ENCODE measurements at places on chromosomes 6 and 20.

GRCh38 chr6:24497254-24497970 lies 2.6 kb downstream of the ALDH5A1 start:
- no peak for DNase-seq

DNA sequence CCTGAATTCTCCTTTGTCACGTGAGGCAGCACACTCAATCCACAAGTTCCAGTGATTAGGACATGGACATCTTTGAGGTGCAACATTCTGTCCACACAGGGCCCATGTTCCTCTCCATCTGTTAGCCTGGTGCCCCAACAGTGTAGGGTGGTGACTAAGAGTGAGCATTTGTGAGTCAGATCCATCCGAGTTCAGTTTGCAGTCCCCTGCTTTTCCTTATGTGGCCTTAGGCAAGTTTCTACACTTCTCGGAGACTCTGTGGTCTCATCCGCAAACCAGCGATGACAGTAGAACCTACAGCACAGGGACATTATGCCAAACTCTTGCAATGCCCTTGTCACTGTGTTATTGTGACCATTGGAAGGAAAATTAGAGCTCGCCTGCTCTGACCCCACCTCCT lies 178.7 kb upstream of the CDH4 start:
- DNase-seq: no peak

DNA sequence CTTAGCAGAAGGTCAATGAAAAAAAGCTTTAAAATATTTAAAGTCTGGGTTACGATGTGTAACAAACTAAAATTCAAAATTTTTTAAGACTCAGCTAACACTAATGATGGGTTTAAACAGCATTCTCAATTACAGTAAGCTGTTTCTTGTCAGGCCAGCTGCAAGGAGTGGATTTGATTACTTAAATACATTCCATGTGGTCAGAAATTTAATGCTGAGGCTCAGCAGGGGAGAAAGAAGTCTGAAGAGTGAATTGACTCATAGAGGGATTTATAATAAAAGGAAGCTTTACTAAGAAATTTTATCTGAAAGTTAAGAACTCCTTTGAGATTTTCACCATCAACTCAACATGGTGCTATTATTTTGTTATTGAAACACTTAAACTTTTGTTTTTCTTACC lies 398.6 kb downstream of the KHDRBS2 start:
- DNase-seq: no peak

- no peak for DNase-seq
Measured at GRCh38 chr20:14214046-14214445, 123.4 kb downstream of the FLRT3 start.

DNA sequence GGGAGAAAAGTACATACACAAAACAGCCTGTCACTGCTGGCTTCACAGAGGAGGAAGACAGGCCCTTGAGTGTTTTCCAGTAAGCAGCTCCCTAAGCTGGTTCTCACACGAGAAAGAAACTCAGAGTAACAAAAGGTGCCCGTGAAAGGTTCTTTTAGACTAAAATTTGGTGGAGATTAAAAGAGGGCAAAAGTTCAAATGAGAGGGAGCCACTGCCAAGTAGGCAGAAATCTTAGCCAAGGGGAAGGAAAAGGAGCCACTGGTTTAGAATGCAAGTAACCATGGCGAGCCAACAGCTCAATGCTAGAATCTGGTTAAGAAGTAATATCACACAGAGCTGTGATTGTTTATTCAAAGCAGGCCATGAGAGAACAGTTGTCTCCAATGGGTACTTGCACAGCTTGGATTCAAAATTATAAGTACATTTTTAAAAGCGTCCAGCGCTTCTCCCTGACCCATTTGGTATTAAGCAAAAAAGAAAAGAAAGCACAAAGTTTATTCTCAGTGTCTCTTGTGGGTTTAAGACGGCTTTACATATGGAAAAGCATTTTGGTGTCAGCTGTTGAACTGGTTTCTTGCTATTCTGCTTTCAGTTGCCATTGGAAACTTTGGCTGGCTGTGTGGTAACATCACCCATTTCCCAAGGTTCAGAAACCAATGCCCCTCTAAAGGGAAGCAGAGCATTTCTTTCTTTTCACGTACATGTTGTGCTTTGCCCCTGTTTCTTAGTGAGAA lies 648.5 kb downstream of the RNF144B start:
- no peak for DNase-seq

All from effector CD4-positive, alpha-beta T cell (primary cell).